ENCODE measurements at places on chromosomes 6 and 20.

DNA sequence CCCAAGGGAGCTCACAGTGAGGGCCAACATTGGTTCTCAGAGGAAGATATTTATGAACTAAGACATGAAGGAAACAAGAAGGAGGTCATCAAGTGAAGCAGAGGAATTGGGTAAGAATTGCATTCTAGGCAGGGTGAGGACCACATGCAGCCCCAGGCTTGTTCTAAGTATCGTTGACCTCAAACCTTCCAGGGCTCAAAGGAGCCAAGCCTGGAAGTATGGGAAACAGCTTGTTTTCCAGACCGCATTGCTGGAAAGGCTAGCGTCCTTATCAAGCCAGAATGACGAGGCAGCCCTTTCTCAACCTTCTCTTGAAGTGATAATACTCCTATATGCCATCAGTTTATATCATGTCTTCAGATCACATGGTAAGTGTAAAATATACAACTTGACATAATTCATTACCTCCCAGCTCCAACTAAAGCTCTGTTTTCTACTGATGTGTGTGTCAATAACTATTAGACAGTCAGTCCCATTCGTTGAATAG is 79.6 kb downstream of the PHACTR2 start:
- no peak for DNase-seq

DNA sequence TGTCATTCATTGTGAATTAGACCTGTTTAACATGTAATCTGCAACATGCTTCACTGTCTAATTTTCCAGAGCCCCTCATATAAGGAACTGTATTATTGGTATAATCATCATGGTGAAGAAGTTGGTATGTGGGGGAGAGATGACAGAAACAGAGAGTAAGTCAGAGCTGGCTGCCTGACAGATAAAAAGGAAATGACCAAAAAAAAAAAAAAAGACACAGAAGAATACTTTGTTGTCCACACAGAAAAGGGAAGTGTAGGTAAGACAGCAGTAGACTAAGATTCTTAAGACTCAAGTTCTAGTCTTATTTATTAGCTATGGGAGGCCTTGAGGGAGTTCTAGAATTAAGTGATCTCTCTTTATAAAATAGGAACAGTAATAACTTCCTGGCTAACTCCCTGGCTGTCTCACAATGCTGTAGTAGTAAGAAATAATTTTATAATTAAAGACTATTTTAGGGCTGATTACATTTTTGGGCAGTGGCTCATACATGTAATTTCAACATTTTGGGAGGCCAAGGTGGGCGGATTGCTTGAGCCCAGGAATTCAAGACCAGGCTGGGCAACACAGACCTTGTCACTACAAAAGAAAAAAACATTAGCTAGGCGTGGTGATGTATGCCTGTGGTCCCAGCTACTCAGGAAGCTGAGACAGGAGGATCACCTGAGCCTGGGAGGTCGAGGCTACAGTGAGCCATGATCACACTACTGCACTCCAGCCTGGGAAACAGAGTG is 102.5 kb downstream of the PRL start:
- DNase-seq = no peak

- peak; percentile 60 for DNase-seq
Observed at GRCh38 chr20:21571841-21572690, 58.2 kb upstream of the NKX2-2 start.

DNA sequence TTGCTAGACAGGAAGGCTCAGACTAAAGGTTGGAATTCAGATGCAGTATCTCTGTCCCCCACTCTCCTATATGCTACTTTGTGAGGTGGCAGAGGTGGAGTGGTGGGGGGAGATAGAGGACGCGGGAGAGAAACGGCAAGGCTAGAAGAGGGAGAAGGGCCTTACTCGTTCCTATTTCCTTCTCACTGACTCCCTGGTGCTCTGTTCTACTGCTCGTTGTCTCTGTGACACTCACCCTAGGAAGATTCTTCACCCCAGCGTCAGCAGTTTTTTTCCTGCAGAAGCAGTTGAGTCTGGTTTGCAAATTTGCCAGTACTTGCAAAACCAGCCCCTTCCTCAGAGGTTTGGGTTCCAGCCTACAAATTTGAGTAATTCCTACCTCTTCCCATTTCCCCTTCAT is 801.1 kb upstream of the SLC35B3 start:
- DNase-seq = no peak
